ENCODE measurements at places on chromosomes 11 and 22.

- DNase-seq, result no peak
Observed at GRCh38 chr22:28154861-28155260, 235.8 kb upstream of the PITPNB start.

DNA sequence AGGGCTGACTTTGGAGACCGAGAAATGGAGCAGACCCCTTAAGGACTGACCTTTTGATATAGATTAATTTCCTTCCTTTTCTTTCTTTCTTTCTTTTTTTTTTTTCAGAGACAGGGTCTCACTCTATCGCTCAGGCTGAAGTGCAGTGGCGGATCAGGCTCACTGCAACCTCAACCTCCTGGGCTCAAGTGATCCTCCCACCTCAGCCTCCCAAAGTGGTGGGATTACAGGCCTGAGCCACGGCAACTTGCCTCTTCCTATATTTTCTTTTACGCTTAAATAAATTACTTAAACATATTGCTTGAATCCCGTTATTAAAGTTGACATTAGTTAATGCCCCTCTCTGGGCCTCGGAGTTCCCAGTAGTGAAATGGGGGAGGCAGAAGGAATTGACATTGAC, 350 bp upstream of the KCTD14 start:
- DNase-seq, result no peak

GRCh38 chr11:90770007-90770406, 547.2 kb upstream of the CHORDC1 start:
- no peak for DNase-seq

DNA sequence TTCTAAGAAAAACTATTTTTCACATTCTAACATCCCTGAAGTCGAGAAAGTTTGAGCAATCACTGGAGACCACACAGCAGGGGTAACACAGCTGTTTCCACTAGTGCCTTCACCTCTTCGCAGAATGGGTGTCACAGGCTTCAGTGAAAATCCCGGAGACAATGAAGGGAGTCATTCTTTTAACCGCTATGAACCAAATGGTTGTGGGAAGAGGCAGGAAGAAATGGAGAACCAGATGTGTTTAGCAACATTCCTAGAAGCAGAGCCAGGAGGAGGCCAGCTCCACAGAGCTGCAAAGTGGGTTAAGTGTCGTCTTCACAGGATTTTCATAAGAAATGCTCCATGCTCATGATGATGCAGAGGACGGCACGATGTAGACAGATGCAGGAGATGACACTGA, 221.1 kb downstream of the LARGE1 start:
- no peak for DNase-seq

- DNase-seq, result no peak
Observed at GRCh38 chr11:33172996-33173395, 11.7 kb upstream of the CSTF3 start.

- DNase-seq, result no peak
Observed at GRCh38 chr11:71218789-71219499, 33.4 kb downstream of the SHANK2 start.

DNA sequence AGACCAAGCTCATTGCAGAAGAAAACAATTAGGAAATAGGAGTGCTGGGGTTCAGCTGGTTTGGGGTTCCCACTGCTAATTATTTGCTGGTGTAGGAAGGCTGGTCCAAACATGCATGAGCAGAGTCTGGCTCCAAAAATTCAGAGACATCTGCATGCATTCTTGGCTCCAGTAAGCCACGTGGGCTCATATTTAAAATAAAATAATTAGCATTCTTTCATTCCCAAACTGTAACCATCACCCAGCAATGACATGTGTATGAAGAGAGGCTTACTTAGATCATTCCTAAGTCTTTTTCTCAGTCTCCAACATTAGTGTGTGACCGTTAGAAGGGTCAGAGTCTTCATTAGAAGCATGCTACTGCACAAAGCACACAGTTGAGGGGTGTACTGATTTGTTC, 58.4 kb downstream of the EFCAB6 start:
- DNase-seq, result no peak

DNA sequence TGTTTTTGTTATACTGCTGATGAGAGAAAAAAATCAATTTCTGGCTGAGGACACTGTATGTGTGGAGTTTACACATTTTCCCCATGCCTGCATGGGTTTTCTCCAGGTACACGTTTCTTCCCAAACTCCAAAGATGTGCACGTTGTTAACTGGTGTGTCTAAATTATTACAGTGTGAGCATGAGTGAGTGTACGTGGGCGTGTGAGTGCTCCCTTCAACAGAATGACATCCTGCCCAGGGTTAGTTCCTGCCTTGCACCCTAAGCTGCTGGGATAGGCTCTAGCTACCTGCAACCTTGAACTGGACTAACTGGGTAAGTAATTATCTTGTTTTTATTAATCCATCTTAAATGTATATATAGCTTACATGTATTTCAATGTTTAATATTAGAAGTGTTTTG, 5.5 kb downstream of the NPAT start:
- no peak for DNase-seq

- no peak for DNase-seq
Observed at GRCh38 chr11:61021661-61022212, 50.3 kb downstream of the CD6 start.

DNA sequence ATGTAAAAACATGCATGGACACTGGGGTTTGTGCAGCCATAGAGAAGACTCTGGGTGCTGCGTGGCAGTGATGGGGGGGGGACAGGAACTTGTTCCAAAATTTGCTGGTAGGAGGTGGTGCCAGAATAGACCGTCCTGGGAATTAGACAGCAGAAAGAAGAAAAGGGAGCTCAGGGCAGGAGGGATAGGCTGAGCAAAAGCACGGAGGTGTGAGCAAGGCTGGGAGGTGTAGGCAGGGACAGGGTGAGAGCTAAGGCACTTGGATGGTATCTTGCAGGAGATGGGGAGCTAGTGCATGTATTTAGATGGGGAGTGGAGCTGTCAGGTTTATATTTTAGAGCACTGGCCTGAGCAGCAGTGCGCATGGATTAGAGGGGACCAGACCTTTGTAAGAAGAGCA, 53.8 kb downstream of the PKNOX2 start:
- no peak for DNase-seq

GRCh38 chr22:24517446-24517845, 22.3 kb downstream of the UPB1 start:
- DNase-seq, result no peak

GRCh38 chr11:34358258-34358727, 483 bp upstream of the ABTB2 start:
- DNase-seq, result peak; percentile 58

DNA sequence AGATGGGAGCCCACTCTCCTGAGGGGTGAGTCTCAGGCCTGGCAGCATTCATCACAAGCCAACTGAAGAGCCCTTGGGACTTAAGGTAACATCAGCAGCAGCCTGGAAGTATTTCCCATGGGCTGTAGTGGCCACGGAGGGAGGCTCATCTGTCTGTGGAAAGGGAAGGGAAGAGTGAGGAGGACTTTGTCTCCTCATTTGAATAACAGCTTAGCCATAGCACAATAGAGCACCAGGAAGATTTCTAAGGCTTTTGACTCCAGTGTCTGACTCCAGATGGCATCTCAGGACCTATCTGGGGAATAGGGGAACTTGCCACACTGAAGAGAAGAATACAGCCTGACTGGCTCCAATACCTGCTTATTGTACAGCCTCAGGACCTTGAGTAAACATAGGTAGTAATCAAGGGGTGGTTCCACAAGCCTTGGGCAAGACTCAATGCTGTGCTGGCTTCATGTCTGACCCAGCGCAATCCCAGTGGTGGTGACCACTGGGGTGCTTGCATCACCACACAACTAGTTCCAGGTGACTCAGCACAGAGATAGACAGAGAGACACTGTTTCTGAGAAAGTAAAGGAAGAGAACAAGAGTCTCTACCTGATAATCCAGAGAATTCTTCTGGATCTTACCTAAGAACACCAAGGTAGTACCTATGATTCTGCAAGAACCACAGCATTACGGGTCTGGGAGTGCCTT, 510.5 kb upstream of the CCDC179 start:
- DNase-seq, result no peak

DNA sequence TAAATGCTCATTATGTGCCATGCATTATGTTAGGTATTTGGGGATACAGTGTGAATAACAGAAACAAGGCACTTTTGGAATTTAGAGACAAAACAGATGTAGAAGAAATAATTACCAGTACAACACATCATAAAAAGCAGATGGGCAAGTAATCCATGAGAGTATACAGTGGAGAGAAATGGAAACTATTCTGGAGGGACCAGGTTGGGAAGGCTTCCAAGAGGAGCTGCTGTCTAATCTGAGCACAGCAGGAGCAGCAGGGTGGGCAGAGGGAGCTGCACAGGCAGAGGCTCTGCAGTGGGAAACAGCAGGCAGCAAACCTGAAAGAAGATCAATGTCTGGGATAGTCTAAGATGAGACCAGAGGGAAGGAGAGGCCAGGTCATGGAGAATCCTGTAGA, 268.7 kb upstream of the CCDC90B start:
- DNase-seq, result no peak

DNA sequence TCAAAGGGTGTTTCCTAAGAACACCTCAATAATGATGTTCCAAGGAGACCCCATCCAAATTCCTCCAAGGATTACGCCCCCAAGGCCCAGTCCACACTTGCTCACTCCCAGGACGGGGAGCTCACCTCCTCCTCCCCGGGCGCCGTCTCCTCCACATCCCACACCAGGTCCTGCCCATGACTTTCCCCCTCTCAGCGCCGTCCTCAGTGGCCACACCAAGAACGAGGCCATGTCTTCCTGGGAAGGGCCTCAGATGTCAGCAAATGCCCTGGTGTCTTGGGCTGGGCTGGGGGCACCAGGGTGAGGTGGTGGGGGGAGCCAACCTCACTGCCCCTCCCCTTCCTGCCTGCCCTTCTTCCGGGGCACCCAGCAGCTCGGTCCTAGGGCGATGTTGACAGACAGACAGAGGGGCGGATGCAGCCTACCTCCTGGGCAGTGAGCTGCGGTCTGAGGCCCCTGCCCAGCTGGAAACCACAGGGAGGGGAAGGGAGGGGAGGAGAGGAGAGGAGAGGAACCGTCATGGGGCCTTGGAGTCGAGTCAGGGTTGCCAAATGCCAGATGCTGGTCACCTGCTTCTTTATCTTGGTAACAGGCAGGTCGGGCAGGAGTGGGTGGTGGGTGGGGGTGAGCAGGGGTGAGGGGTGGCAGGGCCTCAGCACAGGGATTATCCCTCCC, at the start of the genes C11orf21 and TSPAN32:
TSS of gene C11orf21 (minus strand) at position 288 of the 675 bp plus-strand sequence. CDS start at position 178, 110 bp downstream.
TSS of gene TSPAN32 (plus strand) at position 383 of the 675 bp plus-strand sequence. CDS start at position 520, 137 bp downstream.
- no peak for DNase-seq

GRCh38 chr11:1817511-1817910, 17.3 kb upstream of the SYT8 start:
- no peak for DNase-seq

GRCh38 chr11:10375280-10375971, 70.6 kb downstream of the ADM start:
- peak; percentile 10 for DNase-seq

DNA sequence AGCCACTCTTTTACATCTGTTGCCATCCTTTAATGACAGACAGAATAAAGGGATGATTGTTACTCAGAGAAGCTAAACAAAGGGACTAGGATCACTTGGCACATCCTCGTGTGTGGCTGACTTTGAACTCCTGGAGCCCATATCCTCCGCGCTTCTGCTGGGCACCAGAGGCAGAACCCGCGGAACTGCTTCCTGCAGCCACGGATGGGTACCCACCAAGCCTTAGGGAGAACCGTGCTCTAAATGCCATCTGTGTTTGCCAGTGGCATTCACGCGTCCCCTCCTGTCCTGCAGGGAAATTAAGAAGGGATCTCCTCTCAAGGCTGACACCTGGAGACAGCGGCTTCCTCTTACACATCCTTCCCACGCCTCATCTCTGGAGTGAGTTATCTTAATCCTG, 294.4 kb downstream of the NTM start:
- no peak for DNase-seq

DNA sequence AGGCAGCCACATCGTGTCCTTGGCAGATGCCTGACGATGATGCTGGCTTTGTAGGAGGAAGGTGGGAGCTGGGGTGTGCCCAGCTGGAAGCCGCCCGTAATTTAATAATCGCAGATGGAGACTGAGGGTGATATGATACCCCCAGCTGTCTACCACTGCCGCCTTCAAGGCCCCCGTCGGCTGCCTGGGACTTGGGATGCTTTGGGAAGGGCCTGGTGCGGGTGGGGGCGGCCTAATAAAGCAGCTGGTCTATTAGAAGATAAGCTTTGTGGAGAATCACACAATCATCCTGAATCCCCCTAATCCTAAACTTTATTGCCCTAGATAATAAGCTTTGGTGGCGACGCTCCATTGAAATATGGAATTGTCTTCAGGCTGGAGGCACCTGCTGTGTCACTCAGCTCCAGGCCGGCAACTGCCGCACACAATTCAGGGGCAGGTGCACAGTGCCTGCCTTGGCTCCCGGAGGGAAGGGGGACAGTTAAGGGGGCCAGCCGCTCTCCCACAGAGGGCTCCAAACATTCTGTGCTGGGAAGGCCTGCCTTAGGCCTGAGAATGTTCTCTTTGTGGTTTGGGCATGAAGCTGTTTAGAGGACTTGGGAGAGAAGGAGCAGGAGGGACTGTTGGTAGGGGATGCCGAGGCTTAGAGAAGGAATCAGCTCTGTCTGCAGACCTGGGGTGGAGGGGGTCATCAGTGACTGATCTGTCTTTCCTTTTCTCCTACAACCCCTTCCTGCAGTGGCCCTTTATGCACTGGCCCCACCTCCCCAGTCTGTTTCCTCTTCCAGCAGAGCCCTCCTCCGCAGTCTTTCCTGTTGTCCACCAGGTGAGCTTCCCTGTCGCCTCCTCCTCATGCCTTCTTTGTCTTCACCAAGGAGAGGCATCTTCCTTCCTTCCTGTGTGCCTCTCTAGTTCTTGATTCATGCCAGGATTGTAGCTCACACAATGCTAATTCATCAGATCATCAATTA, 65.3 kb downstream of the ARL14EP start:
- DNase-seq, result no peak

DNA sequence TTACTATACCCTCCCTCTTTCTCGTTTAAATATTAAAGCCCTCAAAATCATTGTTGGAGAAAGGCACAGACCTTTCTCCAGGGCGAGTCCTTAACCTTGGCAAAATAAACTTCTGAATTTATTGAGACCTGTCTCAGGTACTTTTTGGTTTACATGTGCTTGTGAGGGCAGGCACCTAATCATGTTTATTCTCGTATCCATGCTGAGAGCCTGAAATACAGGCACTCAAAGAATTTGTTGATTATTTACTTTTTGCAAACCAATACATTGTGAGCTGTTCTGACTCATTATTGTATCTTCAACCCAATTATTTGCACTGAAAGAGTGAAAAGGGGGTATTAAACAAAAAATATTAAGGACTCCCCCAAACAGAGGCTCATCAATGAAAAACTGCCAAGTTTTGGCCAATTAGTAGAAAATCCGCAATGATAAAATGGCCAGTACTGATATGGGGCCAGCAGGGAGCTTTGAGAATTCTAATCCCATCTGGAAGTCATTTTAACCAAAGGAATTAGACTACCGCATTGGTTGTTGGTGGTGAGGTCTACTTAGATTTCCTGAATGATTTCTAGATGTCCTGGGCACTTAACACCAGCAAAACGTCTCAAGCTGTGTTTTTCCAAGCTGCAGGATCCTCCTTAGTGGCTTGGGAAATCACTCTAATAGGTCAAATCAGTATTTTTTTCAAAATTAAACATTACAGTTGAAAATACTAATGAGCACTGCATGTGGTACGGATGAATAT, 157.3 kb downstream of the SWAP70 start:
- DNase-seq, result no peak

Measured in T1000 (cell line).